ENCODE measurements at places on chromosomes 2 and 18.

DNA sequence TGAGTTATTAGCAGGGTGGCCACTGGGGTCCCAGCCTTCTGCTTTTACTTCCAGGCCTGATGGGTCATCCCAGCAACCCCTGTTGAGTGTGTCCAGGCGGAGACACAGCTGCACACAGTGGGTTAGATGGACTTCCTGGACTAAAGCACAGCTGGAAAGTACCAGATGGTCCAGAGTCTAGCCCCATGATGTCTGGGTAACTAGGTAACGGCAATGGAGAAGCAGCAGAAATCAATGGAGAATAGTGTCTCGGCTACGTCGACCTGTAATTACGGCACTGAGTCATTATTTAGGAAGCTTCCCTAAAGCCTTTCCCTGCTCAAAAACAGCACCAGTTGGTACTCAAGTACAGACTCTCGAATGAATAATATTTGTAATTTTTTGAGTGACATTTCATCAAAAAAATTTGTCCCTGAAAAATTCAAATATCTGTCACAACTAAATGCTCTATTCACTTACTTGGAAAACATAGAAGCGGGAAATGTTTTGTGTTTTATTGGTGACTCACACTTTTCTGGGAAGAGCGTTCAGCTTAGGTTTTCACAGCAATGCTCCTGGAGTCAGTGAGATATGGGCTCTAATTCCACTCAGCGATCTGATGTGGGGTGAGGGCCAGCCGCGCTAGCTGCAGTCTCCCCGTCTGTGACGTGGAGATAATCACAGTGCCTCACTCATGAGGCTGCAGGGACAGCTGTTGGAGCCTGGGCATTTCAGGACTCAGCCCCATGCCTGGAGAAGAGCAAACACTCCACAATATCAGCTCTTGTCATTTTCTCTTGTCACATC, 16.2 kb upstream of the ARL4C start:
- no peak for DNase-seq

DNA sequence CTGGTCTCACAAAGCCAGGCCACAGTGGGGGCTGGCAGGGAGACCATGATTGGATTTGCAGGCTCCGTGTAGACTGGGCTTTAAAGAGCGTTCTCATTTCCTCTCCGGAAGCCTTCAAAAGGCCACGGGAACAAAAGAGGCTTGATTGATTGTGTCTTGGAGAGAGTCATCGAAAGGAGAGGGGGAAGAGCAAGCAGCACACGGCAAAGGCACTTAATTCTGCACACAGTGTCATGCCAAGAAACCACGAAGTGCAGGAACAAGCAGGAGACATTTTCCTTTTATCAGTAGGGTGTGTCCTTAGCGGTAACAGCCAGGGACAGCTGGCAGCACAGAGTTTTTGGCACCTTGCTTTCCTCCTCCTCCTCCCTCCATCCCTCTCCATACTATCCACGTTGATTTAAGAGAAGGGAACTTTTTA, 47.7 kb downstream of the GLI2 start:
- no peak for DNase-seq

GRCh38 chr2:84694088-84694622, 177.9 kb downstream of the DNAH6 start:
- DNase-seq = no peak

- DNase-seq = no peak
Measured at GRCh38 chr2:120904379-120904778, 168.7 kb downstream of the GLI2 start.

DNA sequence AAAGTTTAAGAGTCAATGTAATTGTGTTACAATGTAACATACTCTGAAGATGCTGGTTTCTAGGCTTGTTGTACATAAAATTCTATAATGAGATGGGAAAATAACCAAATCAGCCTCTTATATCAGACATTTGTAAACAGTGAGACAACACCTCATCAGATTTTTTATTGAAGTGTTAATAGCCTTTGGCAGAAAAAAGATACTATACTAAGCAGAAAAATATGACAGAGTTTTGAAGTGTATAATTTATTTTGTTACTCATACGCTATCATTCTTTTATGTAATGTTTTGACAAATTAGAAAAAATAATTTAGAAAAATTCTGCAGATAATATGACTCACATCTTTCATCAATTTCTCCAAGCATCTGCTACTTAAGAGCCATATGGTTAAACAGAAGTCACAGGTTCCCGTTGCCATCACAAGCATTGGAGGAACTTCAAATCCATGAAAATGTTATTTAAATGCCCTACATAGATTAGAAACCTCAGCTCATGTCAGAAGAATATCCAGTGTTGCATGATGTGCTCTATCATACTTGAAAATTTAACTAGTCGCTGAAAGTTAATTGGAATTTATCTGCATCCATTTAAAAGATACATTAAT, 535.4 kb downstream of the LRP1B start:
- no peak for DNase-seq

DNA sequence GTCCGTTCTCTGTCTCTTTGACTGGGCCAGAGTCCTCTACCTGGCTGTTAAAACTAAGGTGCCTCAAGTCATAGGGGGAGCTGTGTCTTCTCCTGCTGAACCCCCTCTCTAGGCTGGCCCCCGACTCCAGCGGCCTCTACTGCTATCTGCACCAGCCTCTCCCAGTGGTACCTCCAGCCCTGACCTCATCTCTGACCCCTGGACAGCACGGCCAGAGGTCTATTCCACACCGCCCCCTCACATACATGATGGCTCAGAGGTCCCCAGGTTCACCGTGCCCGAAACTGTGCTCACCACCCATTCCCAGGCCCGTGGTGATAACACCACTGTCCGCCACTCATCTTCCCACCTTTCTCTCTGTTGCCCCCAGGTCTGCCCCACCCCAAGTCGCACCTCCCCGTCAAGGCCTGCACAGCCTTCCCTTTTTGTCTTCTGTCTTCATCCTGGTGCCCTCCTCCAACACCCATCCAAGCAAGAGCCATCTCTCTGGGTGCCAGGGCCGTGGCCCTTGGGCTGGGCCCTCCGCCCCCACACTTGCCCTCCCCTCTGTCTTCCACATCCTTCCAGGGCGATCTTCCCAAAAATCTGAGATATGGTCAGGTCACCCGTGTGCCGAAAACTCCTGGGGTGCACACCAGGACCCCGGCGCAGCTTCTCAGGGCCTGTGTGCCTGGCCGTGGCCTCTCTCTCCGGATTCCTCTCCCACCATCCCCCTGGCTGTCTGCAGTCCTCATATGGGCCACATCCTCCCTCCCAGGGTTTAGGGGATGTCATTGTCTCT, 134.4 kb upstream of the ID2 start:
- DNase-seq = no peak

DNA sequence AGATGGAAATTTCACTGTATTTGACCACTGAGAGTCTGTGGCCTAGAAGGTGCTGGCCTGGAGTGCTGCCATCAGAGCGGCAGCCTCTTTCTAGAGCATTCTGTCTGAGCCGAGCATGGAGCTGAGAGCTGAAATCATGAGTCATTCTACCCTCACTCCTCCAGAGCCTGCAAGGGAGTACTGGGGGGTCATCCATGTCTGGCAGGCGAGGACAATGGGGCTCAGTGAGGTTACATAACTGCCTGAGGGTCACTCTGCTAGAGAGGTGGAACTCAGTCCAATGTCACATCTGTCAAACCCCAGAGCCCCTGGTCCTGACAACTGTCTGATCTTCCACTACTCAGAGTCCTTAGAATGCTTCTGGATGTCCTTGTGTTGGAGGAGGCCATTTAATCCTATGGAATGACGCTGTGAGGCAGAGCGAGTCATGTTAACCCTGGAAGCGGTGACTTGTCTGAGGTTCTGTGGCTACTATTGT, 65.3 kb downstream of the HAUS1 start:
- DNase-seq = no peak

Measured in kidney epithelial cell (primary cell).